ENCODE measurements at places on chromosomes 5 and 9.

DNA sequence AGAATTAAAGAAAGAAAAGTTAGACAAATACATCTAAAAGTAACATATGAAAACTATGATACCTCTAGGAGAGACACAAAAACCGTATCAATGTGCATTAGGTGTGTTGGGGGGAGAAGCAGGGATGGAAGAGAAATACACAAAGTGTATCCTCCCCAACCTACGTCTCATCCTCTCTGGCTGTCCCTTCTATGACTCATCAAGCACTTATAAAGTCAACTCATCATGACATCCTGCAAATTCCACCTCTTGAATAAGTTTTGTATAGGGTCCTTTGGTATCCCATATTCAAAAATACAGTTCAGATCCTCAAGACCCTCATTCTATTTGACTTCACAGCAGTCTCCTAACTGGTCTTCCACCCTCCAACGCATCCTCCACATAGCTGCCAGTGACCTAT is 917.6 kb upstream of the DMAC1 start:
- DNase-seq, result no peak

- DNase-seq, result no peak
Observed at GRCh38 chr5:40669606-40670390, 9.9 kb upstream of the PTGER4 start.

GRCh38 chr9:133141833-133142595 is 21.0 kb upstream of the RALGDS start:
- DNase-seq, result no peak

GRCh38 chr9:136100700-136101614 is 5.9 kb upstream of the NACC2 start:
- no peak for DNase-seq

- no peak for DNase-seq
Observed at GRCh38 chr5:39800042-39800601, 375.3 kb upstream of the DAB2 start.

GRCh38 chr5:170554521-170555267 is 50.9 kb downstream of the KCNIP1 start:
- no peak for DNase-seq

DNA sequence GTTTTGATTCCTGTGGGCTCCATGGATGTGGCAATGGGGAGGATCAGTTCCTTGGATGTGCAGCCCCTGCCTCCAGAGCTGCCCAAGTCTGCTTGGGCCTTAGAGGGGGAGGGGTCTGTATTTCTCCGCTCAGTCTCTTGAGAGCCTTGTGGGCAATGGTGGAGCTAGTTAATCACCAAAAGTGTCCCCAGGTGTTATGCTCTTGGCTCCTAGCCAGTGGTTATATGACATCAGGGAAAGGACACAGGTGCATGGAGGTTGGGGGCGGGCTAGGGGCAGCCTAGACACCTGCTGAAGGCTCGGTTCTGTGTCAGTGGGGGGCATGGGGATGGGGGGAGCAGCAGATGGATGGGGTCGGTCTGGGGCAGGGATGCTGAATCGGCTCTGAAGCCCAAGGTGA is 12.4 kb upstream of the ARAP3 start:
- no peak for DNase-seq

- DNase-seq, result no peak
Observed at GRCh38 chr9:114501796-114502682, 3.2 kb downstream of the WHRN start.

DNA sequence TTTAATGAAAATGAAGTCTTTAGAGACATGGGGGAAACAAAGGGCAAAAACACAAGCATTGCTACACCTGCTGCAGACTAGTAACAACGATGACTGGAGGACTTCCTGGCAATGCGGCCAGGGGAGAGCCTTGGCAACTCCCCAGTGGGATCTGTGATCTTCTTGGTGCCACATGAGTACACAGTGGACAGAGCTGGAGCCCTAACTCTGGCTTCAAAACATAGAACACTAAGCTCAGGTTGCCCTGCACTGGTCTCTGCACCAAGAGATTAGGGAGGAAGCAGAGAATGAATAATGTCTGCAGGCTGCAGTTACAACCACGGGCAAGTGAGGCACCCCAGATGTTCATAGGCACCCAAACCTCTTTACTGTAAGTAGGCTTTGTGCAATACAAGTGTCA is 91.1 kb downstream of the MRPS27 start:
- no peak for DNase-seq

DNA sequence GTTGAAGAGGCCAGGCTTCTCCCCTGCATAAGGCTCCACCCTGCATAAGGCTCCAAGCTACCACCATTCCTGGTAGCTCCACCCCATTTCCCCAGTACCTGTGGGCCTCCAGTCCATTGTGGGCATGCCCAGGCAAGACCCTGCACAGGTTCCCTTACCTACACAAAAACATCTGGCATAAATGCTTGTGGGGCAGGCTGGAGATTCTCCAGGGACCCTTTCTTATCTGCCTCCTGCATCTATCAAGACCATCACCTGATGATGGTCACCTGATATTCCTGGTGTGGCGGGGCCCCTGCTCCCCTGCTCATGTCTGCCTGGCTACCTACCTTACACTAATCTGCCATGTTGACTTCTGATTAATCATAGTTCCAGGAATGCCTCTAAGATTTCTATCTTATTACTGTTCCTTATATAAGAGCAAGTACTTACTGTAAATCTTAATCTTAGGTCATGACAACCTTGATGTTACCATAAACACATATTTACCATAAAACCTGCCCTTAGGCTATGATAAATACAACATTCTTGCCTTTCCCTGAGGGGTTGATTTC is 41.0 kb downstream of the FGD3 start:
- DNase-seq, result no peak

GRCh38 chr5:171258737-171259415 is 50.2 kb upstream of the TLX3 start:
- DNase-seq, result no peak

- DNase-seq, result no peak
Observed at GRCh38 chr9:29311221-29311620, 1737.9 kb upstream of the C9orf72 start.

DNA sequence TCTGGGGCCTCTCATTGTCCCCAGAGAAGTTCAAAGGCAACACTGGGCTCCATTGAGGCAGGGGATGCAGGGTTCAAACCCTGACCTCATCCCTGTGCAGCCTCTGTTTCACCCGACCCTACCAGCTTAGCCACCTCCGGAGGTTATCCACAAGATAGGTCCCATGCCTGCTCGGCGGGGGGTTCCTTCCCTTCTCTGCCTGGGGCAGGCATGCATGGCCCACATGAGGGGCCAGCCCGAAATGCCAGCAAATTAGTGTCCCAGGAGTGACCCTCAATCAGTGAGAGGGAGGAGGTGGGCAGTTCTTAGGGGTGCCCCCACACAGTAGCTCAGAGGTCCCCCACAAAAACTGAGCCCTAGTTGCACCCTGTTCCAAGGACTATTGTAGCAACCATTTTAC is 24.8 kb upstream of the FUBP3 start:
- DNase-seq, result no peak

GRCh38 chr5:125550274-125550673 is 803.8 kb upstream of the ZNF608 start:
- no peak for DNase-seq

- no peak for DNase-seq
Observed at GRCh38 chr9:86201474-86202337, 57.8 kb downstream of the C9orf153 start.

DNA sequence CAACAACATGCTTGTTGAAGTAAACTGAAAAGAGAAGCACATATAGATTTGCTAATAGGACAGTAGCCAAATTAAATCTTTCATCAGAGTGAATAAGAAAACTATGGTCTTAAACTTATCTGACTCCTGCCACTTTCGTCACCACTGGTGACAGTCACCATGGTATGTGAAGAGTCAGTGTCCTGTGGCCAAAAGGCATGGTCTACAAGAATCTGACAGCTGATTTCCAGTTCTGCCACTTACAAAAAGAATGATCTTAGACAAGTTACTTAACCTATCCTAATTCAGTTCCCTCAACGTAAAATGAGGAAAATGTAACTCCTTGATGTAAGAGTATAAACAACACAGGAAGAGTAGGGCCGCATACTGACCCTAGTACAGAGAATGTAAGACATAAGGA is 102.0 kb downstream of the LPAR1 start:
- DNase-seq, result no peak

- DNase-seq, result no peak
Observed at GRCh38 chr5:16953729-16954128, 17.6 kb upstream of the MYO10 start.

DNA sequence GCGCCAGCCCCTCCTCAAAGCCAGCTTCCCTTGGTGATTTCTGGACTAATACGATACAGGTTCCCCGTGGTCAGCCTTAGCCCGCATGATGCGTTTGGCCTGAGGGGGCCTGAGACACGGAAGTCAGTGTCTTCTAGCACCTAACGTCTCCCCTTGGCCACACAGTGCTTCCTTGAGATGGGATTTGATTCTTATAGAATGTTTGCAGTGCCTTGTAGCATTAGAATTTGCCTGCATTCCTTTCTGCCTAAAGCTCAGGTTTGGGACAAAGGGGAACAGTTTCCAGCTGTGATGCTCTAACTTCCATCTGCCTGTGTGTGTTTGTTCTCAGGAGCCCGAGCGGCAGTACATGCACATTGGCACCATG is 34.4 kb downstream of the CFAP90 start:
- no peak for DNase-seq

- no peak for DNase-seq
Observed at GRCh38 chr9:100739666-100740065, 161.8 kb downstream of the CAVIN4 start.

- DNase-seq, result no peak
Observed at GRCh38 chr5:34502581-34502980, 153.5 kb upstream of the RAI14 start.

DNA sequence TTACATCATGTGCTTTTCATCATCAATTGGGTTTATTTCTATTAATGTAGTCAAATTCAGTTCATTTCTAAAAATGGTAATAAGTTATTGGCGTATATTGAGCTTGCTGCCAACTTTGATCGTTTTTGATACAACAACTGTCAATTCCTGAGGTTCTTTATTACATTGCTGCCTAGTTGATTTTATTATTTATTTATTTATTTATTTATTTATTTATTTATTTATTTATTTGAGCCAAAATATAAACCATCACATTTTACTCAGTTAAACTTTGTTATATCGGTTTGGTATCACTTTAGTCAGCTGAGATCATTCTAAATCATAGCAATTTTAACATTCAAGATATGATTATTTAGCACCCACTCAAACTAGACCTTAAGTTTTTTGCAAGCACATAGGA is 100.0 kb downstream of the FBXO38 start:
- DNase-seq, result no peak

GRCh38 chr9:1707291-1707690 is 307.9 kb upstream of the SMARCA2 start:
- DNase-seq, result no peak

GRCh38 chr5:91978221-91978882 is 595.2 kb upstream of the ARRDC3 start:
- no peak for DNase-seq

GRCh38 chr5:57738787-57739186 is 256.2 kb upstream of the ACTBL2 start:
- no peak for DNase-seq

DNA sequence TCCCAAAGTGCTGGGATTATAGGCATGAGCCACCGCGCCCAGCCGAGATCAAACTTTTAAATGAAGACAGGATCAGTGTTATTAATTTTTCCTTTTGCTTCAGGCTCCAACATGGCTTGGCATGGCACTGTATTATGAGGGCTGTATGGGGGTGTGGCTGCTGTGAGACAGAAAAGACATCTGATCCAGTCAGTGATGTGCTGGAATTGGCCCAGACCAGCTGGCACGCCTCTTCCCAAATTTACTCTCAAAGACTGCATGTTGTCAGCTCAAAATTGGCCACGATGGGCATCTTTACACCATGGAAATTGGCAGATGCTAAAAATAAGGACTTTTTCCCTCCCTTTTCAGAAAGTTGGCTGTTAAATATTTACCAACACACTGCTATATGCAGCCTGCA is 12.1 kb upstream of the COL27A1 start:
- DNase-seq, result no peak

GRCh38 chr5:142617416-142618129 is 68.3 kb downstream of the FGF1 start:
- no peak for DNase-seq

GRCh38 chr5:126830061-126830460 is 53.1 kb downstream of the LMNB1 start:
- DNase-seq, result no peak

GRCh38 chr9:90970608-90971007 is 169.0 kb downstream of the SYK start:
- DNase-seq, result no peak

DNA sequence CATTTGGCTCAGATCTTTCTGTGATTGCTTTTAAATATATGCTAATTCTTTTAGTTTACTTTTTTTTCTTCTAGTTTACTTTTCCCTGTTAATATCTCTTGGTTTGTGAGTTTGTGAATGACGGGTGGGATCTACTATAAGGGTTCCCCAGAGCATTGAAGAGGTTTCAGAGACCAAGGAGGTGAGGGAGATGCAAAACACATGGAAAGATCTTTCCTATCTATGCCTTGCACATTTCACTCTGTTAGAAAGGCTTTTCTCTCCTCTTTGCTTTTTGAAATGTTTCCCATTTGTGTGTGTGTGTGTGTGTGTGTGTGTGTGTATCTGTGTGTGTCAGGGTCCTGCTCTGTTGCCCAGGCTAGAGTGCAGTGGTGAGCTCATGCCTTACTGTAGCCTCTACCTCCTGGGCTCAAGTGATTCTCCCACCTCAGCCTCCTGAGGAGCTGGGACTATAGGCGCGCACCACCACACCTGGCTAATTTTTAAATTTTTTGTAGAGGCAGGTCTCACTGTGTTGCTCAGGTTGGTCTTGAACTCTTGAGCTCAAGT is 50.7 kb downstream of the CNTLN start:
- DNase-seq, result no peak

DNA sequence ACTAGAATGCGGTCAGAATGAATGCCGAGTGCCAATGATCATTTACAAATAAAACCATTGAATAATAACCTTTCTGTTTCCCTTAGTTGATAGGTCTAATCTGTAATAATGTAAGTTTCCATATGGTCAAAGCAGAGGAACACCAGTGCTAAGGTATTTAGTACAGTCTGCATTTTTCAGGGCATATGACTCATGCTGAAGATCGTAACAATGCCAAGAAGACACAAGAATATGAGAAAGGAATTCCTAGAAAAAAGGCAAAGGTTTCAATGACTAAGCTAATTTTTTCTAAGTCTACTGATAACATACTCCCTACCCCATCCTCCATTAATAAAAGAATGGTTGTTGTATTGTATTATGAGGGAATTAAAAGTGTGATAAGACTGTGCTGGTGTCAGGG is 2.8 kb downstream of the OR1L8 start:
- peak; percentile 41 for DNase-seq

DNA sequence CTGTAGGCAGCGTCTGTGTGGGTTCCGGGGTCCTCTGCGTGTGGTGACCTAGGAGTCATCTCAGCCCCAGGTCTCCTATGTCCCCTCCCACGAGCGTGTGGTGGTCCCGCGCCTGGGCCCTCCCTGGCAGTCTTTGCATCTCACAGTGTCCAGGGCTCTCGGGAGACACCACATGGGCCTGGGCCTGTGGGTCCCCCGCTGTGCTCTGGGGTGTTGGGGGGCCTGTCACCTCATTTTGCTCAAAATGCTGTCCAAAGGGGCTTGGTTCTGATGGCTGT is 27.1 kb downstream of the CEP72 start:
- no peak for DNase-seq

GRCh38 chr5:158234323-158235158 is 375.6 kb upstream of the CLINT1 start:
- DNase-seq, result no peak

GRCh38 chr5:101531026-101531425 is 627.9 kb upstream of the ST8SIA4 start:
- DNase-seq, result no peak

- no peak for DNase-seq
Observed at GRCh38 chr5:110751902-110752762, 13.3 kb downstream of the SLC25A46 start.

GRCh38 chr9:116422119-116422979 is 264.8 kb upstream of the TRIM32 start:
- no peak for DNase-seq

All from HTR-8/SVneo (cell line).